ENCODE measurements at places on chromosomes 3 and 15.
A peak's percentile ranks its signal among the peaks of the same experiment; 100 is the strongest.

DNA sequence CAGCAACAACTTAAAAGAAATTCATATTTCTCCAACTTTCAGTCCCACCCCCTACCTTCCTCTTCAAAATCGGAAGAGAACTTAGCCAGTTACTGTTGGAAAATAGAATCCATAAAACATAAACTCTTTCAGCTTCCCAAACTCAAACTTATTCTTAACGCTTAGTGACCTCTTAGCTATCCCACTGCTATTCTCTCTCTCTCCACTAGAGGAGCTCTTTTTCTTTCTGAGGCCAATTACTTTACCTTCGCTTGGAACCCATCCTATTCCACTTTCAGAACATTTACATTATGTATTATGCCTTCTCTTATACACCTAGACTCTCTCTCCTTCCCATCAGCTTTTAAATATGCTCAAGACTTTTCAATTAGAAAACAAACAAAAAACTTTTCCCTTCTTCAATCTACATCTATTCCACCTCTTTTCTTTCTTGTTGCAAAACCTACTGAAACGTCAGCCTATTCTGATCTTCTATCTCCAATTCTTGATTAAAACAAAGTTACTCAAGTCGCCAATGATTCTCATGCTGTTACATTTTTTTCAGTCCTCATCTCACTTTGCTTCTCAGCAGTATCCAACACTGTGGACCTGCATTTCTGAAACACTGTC is 13.4 kb upstream of the GHSR start:
- DNase-seq, result no peak

DNA sequence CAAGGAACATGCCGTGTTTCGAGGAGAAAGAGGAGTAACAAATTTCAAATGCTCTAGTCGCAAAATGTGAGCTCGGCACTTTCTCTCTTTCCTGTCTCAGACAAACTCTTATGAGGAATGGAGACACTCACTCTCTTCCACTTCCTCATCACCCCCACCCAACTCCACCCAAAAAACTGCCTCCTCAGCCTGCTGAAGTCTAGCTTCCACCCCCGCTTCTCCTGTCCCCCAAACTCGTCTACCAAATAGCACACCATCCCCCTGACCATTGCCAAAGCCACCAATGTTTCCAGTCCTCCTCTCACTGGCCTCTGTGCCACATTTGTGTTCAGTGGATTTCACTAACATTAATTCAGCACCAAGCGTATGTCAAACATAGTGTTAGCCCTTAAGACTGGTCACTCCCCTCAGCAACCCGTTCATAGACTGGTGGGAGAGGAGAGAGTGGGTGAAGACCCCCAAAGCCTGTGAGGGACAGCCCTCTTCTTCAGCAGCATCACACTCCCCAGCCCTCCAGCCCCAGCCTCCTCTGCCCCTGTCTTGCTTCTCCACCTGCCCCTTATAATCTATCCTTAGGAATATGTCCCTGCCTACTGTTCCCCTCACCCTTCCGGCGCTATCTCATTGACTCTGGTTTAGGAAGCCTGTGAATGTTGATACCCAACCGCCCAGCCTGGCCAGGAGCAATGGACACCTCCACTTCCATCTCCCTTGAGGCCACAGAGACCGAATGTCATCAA is 77.3 kb downstream of the FAM174B start:
- no peak for DNase-seq

GRCh38 chr3:169558371-169558770 is 105.1 kb downstream of the MECOM start:
- DNase-seq, result no peak

- DNase-seq, result no peak
These were observed 19.8 kb downstream of the LARP6 start for GRCh38 chr15:70833861-70834765.

DNA sequence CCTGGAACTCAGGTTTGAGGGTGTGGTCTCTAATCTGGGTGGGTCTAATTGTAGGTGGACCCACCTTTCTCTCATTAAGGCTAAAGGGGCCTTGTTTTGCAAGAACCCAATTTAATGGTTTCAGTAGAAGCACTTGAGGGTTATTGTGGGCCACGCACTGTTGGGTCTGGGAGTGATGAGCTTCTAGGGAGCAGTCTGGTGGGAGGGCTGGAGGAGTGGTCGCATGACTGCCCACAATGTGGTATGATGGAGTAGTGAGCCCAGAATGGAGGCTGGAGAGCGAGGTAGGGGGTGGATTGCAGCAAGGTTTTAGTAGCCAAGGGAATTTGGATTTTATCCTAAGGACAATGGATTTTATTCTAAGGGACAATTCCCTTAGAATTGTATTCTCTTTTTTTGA is 2.7 kb downstream of the TATDN2 start:
- DNase-seq, result no peak

DNA sequence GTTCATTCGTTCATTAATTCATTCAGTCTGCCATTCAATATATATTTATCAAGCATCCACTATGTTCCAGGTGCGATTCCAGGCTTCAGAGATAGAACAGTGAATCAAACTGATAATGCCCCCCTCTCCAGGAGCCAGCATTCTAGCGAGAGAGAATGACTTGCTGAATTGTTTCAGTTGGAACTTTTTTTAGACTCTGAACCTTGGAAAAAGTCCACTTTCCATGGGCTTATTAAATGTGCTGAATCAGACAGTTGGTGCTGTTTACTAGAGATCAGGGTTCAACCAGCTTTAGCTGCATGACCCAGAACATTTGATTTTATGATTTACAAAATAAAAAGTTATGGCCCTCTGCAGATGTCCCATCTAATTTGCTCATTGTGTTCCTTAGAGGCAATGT is 213.2 kb downstream of the THSD4 start:
- no peak for DNase-seq

DNA sequence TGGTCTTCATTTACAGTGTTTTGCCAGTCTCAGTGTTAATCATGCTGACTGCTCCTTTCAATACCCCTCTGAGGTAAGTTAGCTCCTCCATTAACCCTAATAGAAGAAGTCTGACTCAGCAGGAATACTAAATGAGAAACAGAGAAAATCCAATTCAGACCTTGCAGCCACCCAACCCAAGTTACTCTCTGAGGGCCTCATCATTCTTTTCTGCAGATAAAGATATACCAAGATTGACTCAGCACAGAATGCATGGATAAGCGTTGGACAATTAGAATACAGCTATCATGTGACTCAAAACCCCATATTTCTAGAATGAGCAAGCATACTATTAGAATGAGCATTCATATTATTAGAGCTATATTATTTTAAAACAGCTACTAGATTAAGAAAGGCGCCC is 389.1 kb upstream of the SGO1 start:
- DNase-seq, result no peak

GRCh38 chr3:66099541-66100065 is 60.9 kb upstream of the MAGI1 start:
- no peak for DNase-seq

DNA sequence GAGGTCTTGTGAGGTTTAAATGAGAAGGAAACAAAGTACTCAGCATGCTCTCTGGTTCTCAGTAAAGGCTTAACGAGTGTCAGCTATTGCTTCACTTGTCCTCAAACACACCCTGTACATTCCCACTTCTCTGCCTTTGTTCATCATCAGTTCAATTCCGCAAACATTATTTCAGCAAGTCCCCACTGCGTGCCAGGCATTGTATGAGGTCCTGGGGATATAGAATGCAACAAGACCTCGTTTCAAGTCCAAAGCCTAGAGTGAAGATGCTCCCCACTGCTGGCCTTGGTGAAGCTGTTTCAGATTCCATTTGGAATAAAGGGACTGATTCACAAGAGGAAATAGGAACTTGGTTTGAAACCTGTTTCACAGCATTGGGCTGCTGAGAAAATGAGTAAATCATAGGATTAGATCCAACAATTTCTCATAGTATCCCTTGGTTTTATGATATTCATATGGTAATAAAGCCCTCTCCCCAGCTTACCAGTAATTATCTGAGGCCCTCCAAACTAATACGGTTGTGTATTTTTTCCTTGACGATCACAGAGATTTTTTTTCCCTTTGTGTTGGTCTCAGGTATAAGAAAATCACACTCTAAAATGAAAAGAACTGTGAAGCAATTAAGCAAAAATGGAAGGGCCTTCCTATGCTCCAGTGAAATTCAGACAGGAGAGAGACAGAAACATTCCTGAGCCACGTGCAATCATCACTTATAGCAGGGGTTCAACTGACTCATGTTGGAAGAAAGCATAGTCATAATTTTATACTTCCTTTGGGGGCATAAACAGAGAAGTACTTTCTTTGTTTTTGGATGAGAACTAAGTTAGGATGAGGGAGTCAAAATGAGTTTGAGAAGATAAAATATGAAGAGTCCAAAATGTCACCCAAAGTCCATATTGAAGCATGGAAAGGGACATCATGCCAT is 258.6 kb downstream of the RORA start:
- no peak for DNase-seq

DNA sequence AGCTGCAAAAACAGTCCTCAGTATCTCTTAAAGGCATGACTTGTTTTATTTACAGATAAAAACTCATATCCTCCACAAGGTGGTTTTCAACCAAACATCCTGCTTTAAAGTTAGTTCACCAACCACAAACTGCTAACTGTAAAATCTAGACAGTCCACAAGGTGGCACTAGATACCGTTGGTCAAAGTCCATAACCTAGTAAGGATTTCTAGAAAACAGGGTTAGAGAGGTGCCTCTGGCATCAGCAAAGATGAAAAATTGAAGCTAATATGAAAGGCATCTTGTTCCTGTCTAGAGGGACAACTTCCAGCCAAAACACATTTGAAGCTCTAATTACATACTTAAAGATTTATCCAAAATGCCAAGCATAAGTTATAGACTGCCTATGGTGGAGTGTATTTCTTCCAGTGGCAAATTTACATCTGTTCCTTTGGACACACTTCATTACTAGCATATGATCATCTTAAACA is 56.0 kb downstream of the ZMAT3 start:
- peak; percentile 16 for DNase-seq

DNA sequence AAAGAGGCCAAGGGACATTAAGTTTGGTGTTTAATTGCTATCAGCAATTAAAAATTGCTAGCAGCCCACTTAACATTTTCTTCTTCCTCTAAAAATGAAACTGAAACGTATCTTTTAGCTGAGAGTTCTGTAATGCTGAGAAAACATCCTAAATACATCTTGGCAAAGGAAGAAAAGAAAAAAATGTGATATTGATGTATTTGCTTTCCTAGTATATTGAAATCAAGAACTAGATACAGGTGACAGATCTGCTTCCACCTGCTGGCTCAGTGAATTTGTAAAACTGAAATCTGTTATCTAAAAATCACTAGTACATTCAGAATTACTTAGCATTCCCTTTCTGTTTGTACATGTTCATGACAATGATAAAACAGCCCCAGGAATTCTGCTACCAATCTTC is 283.2 kb downstream of the ZBTB20 start:
- no peak for DNase-seq

- DNase-seq, result no peak
These were observed 134.8 kb upstream of the RGMA start for GRCh38 chr15:93223803-93224202.

GRCh38 chr15:40054605-40054854 is 15.5 kb upstream of the SRP14 start:
- DNase-seq, result no peak

DNA sequence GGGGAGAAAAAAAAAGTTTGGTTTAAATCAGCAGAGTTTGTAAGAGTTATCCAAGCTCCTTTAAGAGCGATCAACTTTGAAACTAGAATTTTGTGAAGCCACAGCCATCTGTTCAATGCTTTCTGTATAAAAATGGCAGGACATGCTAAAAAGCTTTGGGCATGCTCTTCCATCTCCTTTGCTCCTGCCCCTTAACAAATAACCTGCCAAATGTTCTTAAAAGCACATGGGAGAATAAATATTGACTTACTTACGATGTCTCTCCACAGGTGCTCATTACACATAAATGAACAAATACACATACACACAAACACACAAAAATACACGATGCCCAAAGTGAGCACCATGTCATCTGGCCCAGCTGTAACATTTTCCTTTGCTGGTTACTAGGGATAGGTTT is 211.8 kb upstream of the DPH6 start:
- DNase-seq, result no peak

DNA sequence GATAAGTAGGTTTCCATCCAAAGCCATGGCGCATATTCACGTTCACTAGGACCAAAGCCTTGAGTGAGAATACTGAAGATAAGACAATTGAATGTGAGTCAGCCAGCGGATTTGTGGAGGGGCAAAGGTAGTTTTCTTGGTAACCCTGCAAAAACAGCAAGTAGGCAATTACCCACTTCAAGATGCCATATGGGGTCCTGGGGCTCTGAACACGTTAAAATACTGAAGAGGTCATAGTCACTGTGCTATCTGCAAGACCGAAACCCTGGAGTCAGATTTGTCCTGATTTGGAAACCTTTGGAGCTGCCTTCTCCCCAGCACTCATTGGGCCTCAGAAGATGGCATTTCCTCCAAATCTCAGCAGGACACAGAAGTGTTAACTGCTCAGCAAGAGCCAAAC is 646.9 kb upstream of the LMCD1 start:
- no peak for DNase-seq
